ENCODE measurements at places on chromosomes 3 and 15. TPM values are rescaled to one million over a fixed set of nuclear protein-coding genes. Genes with fewer than 3 reads are reported as not detected.

DNA sequence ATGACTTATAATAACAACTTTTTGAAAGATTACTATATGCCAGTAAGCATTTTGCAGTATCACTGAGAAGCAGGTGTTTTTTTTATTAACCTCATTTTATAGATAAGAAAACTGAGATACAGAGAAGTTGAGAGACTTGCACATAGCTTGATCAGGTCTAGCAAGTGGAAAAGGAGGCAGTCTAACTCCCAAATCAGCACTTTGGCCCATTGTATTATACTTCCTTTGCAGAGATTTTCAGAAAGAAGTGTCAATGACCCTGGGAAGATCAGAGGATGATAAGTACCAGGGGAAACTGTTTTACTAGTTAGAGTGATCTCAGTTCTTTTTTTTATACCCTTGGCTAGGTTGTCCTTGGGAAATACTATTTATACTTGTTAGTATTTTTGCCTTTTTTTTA lies 358.7 kb downstream of the SQOR start:
- no peak for DNase-seq

RPP25 gene
- 9.9 TPM for total RNA-seq

GRCh38 chr15:38464675-38465074 lies 10.7 kb downstream of the FAM98B start:
- DNase-seq: no peak

DNA sequence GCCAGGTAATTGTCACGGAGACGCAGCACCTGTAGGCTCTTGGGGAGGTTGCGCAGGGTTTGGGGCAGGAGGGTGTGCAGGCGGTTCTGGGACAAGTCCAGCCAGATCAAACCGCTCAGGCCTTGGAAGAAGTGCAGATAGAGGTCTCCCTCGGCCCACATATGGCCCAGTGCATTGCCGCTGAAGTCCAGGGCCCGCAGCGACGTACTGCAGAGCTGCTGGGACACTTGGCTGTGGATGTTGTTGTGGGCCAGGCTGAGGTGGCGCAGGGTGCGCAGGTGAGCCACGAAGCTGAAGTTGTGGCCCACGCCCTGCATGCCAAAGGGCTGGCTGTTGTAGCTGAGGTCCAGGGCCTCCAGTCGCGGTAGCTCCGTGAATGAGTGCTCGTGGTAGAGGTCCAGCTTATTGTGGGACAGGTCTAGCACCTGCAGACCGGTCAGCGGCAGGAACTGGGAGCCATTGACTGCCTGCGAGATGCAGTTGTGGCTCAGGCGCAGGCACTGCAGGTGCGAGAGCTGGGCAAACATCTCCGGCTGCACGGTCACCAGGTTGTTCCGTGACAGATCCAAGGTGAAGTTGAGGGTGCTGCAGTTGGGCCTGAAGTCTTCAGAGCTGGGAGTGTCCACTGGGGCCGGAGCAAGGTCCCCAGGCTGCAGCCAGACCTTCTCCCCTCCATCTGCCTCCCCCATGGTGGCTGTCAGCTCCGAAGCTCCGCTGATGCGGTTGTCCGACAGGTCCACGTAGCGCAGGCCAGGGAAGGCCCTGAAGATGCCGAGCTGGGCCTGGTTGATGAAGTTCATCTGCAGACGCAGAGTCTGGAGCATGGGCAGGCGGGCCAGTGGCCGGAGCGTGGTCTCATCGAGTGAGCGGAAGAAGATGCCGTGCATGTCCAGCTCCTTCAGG lies 2.9 kb downstream of the TLR9 start:
- peak; percentile 55 for DNase-seq

DNA sequence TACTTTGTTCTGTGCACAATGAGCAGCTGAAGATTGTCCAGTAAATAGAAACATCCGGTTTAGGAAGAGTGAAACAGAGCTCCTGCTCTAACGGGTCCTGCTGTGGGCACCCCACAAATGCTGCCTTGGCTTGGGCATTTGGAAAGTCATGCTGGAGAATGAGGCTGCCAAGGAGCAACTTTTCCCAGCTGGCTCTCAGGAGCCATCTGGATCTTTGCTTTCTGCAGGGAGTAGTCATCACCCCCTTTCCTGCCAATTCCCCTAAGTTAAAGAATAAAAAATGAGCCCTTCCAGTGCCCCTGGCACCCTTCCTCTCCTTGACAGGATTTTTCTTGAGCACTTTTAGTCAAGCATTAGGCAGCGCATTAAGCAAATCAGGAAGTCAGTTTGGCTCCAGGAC lies 90.0 kb downstream of the FAM43A start:
- DNase-seq: no peak

SPTSSB gene
- 28.8 TPM for total RNA-seq

NR2E3 gene
- 0.38 TPM for total RNA-seq

DNA sequence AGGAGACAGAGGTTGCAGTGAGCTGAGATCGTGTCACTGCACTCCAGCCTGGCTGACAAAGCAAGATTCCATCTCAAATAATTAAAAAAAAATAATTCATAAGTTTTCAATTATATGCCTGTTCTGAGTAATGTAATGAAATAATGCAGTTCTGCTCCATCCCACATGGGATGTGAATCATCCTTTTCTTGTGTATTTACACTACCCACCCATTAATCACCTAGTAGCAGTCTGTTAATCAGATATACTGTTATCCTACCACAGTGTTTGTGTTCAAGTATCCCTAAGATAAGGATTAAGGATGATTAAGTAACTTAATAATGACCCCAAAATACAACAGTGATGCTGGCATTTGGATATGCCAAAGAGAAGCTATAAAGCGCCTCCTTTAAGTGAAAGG lies 38.8 kb downstream of the PIGB start:
- DNase-seq: no peak

DNA sequence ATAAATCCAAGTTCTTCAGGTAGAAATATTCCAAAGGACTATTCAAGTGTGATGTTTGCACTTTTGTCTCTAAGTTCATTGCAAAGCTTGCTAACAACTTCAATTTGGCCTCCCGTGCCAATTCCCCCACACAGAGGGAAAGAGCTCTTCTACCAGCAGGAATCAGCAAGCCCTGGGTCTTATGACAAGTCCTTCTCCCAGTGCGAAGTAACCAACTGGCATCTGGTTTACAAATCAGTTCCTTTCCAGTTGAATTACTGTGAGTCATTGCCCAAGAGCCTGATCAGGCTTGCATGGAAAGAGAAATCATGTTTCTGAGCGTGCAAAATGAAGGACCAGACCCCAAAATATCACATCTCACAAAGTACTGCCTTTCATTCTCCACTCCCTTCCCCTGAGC lies 62.7 kb upstream of the SLCO3A1 start:
- no peak for DNase-seq

OR5H6 gene
- total RNA-seq: not detected

DNA sequence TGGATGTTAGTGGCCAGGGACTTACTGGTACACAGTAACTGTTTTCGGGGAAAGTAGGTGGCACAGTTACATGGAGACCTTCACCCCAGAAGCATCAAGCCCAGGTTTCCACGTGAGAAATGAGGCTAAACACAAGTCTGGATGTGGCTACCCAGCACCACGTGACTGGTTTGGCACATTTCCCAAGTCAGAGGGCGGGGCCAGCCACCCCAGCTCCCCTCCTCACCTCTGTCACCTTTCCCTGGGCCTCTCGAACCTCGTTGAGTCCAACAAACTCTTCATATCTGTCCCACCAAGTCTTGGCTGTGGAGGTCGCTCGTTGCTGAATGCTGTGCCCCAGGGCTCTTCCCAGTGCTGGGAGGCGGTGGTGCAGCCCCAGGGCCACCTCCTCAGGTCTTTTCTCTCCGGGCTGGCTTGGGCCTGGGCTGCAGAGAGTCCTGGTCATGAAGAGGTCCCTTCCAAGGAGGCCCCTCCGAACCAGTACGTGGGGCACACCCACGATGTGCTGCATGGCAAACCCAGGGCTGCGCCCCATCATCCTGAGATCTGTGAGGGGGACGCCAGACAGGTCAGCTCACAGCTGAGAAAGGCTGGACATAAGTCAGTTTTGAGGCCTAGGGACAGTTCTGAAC lies 4.8 kb upstream of the PLXNB1 start:
- DNase-seq: no peak

DNA sequence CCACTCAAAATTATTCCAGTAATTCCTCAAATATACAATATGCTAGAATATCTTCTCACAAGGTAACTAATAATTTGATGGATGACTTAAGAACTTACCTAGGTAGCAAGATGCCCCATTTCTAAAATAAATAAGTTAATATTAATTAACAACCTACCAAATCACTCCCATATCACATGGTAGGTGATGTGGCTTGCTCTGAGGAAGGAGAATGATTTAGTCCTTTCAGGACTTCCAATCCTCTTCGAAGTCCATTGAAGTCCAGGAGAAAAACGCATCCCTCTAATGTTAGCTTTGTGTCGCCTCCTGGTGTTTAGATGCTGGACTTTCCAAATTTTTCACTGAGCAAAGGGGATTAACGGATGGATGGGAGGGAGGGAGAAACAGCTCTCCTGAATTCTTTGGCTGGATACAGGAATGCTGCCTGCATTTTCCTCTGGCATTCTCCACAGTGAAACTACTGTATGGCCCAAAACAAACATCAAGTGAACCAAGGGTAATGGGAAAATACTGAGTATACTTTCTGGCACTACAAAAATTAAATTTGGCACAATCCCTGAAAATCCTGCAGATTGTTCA lies 58.6 kb downstream of the PRICKLE2 start:
- no peak for DNase-seq

GRCh38 chr3:66597308-66597863 lies 96.6 kb upstream of the LRIG1 start:
- DNase-seq: no peak

RTP4 gene
- total RNA-seq: 2.8 TPM

DNA sequence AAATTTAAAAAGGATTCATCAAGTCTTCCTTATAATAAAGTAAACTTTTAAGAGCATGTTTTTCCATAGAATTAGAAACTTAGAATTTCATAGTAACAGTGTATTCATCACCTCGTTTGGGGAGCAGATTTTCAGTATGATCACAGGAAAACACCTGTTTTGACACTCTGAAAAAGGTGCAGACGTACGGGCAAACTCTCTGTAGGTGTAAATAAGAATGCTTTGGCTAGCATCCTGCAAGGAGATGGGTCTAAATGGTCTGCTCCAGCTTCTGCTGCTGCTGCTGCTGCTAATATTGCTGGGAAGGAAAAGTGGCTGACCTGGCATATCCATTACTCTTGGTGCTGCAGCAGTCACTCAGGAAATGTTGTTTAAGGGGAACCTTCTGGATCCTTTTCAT lies 66.0 kb downstream of the MBNL1 start:
- DNase-seq: no peak

CEP97 gene
- total RNA-seq: 11.3 TPM

GRCh38 chr15:53962646-53963561 lies 15.3 kb upstream of the UNC13C start:
- no peak for DNase-seq

DNA sequence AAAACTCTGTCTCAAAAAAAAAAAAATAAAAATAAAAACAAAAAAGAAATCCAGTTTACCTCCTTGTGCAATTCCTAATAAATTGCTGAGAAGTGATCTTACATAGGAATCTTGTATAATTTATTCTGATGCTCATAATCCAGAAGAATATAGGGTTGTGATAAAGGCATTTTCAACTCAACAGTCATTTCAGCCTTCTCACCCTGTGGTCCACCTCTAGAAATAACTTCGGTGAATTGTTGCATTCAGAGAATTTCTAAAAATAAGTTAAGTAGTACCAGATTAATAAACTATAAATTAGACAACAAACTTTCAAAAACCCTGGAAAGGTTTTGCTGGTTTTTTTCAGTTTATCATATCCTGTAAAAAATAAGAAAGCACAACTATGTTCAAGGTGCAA lies 20.2 kb downstream of the RAF1 start:
- DNase-seq: no peak

DNA sequence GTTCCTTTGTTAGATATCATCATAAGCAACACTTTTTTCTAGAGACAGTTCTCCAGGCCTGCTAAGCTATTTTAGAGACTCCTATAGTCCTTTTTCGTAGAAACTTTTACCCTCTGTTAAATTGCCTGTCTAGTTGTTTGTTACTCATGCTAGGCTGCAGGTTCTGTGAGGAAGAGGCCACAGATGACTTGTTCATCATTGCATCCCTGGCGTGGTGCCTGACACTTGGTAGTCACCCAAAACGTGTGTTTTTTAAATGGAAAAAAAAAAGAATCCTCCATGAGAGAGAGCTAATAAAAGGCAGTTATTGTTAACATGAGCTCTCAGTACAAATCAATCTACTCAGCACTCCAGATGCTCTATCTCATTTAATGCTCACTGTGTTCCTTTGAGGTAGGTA lies 35.1 kb downstream of the CCDC54 start:
- DNase-seq: no peak

DTX3L gene
- total RNA-seq: 17.3 TPM

DNA sequence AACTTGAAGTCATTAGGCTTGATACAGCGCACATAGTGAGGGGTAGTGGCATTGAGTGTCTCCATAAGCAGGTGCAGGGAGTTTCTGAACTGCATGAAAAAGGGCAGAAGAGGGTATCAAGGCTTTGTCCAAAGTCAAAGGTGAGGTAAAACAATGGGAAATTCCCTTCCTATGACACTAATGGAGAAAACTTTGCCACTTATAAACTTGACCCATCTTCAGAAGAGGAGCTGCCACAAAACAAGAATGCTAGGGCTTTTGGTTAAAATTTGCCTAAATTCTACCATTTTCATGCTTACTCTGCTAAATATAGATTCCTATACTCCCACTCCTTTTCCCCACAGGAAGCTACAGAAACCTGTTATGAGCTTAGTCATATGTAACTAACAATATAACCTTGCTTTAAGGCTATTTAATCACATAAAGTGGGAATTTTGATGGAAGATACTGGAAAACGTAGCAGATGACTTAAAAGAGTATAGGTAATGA lies 87.5 kb upstream of the MYO5C start:
- no peak for DNase-seq

FANCD2OS gene
- not detected for total RNA-seq

GRCh38 chr3:135089451-135089850 lies 294.4 kb downstream of the EPHB1 start:
- no peak for DNase-seq

DAZL gene
- total RNA-seq: not detected

GRCh38 chr3:7190095-7190494 lies 329.2 kb downstream of the GRM7 start:
- DNase-seq: no peak

GRCh38 chr15:51186891-51187290 lies 92.2 kb upstream of the TNFAIP8L3 start:
- no peak for DNase-seq

DNA sequence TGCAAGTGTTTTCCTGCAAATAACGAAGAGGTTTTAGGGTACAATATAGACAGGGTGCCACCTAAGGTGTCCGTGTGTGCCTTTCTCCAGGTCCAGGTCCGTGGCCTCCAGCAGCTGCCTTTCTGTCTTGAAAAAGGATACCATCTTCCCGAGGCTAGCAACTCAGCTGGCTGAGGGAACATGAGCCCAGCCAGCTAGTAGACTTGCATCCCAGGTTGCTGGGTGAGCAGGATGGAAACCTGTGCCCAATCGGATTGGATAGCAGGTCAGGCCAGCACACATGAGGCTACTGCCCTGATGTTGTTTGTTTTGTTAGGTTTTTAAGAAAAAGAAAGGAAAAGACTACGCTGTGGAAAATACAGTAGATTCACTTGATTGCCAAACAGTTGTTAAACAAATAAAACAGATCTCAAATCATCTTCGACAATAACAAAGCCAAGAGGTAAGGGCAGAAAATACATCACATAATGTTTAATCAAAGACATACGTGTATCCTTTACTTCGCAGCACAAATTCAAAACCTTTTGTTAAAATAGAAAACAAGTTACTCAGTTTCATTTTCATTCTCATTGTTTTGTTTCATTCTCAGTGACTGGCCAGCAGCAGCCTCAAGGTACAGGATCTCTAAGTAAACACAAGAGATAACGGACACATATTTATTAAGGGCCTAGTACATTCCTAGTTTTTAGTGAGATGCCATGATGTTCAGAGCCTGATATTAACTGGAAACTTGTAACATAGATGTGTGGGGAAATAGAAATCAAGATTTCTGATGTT lies 661.2 kb upstream of the NR2F2 start:
- DNase-seq: no peak

GRCh38 chr15:37016231-37016630 lies 84.1 kb downstream of the MEIS2 start:
- no peak for DNase-seq

Measured in type B pancreatic cell (in vitro differentiated cells).